ENCODE measurements at places on chromosomes 5 and 9.

GRCh38 chr5:154728939-154729588 is 26.1 kb upstream of the LARP1 start:
- DNase-seq, result no peak

DNA sequence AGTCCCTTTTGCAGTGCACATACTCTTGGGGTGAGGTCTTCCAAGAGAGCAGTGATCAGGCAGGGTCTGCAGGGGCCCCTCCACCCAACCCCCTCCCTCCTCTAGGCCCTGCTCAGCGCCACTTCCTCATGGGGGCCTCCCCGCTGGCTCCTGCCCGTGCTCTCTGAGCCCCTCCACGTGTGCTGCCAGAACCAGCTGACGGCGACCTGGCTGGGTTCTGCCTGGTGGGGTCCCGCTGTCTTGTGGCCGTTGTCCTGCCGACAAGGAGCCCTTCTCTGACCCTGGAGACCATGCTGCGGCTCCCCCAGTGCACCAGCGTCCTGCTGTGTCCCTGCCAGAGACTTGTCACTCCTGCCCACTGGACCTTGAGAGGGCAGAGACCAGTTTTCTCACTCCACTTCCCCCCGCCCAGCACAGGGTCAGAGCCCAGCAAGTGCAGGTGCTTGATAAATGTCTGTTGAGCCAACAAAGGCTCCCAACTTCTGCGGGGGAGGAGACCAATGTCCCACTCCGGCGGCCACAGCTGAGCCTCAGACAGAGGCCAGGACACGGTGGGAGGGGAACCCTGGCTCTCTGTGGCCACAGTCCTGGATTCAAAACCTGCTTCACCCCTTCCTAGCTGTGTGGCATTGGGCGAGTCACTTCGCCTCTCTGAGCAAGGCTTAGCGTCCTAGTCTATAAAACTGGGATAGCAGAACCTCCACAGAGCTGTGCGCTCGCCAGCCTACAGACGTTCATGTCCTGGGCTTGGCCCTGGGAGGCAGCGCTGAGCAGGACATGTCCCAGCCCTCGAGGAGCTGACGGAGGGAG is 24.8 kb downstream of the SARDH start:
- no peak for DNase-seq

GRCh38 chr9:130433947-130434262 is 10.9 kb upstream of the ASS1 start:
- no peak for DNase-seq

- no peak for DNase-seq
These were observed 245.4 kb downstream of the RAB3C start for GRCh38 chr5:58828258-58828657.

- no peak for DNase-seq
These were observed 21.9 kb downstream of the ARHGEF37 start for GRCh38 chr5:149603210-149603609.

GRCh38 chr5:35146406-35146805 is 83.9 kb downstream of the PRLR start:
- no peak for DNase-seq

DNA sequence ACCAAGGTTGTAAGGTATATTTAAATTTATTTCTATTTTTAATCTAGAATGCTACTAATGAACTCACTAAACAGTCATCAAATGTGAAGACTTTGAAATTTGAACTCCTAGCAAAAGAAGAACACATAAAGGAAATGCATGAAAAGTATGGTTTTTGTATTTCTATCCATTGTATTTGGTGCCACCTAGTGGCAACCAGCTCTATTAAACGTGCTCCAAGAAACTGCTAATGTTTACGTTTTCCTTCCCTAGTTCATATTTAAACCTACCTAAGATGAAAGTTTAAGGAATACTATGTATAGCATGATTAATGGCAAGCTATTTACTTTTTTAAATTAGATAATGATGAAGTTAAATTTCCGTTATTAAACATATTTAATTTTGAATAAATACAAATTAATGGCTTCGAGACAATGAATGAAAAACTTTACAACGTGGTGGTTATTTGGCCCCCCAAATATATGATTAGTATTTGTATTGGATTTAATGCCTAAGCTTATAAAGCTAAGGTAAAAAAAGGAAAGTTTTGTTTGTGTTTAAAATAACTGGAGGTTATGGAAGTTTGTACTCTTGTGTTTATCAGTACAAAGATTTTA is 115.9 kb upstream of the SH3GL2 start:
- no peak for DNase-seq

DNA sequence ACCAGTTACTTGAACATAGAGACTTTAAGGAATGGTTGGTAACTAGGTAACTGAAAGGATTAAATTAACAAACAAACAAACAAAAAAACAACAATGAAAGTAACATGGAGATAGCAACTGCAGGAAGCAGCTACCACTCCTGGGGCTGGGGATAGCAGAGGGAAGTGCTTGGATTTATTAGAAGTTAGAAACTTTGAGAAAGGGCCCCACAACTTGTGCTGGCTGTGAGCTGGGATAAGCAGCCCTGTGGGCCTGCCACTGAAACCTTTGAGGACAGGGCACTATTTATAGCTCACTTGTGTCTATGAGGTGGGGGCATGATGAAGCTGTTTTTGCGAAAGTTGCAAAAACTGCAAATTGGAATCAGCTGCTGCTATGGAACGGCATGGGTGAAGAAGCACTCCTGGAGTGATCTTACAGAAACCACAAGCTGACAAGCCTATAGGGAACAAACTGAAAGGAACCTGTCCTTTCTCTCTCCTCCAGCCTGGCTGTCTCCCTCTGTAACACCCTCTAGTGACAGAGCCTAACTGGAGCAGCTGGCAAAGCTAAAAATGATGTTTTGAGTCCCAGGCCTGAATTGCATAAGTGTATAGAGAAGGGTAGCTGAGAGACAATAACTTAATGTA is 91.4 kb upstream of the RANBP6 start:
- DNase-seq, result no peak

GRCh38 chr9:133135146-133135745 is 14.2 kb upstream of the RALGDS start:
- DNase-seq, result no peak

DNA sequence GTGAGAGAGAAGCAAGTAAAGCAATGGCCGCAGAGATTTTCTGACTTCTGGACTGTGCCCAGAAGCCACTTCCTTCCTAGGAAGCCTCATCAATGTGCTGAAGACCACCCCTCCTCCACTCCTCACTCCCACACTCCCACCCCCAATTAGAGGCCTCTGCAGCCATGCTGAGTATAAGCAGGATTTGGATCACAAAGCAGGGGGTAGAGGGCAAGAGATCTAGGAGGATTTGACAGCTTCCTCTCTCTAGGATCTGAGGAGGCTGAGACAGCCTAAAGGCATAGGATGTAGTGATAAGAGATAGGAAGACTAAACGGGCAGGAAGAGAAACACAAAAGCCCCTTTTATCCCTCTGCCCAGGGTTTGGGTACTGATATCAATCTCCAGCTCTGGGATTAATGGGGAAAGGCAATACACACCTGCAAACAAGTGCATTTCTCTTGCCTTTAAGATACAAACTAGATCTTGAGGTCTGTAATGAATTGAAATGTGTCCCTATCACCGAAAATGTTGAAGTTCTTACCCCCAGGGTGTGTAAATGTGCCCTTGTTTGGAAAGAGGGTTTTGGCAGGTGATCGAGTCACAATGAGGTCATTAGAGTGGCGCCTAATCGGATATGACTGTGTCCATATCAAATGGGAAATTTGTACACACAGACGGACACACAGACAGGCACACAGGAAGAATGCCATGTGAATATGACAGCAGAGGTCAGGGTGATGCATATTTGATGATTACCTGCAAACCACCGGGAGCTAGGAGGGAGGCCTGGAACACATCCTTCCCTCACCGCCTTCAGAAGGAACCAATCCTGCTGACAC is 28.5 kb downstream of the KCNV2 start:
- no peak for DNase-seq

- no peak for DNase-seq
These were observed 16.4 kb downstream of the ADAMTS16 start for GRCh38 chr5:5156471-5157082.

DNA sequence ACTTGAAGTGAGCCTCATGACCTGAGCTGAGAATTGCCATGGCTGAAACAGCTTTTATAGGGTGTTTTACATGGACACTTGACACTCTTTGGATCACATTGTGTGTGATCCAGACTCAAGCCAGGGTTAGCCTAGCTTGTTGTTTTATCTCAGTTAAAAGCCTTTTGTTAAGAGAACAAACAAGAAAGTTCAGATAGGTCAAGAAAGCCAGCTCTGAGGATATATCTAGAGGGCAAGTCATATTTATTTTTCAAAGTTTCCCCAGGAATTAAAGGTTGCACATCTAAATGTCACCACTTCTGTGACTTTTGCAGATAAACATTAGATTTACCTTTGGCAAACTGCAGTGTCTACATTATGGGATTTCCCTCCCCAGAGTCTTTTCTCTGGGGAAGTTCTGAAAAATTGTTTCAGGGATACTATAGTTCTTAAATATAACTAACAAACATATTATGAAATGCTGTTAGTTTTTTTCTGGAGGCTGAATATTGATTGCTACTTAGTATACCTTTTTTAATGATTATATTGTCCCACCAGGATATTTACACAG is 134.5 kb downstream of the C9orf152 start:
- no peak for DNase-seq

GRCh38 chr5:156715287-156715686 is 134.8 kb upstream of the PPP1R2B start:
- DNase-seq, result no peak

- no peak for DNase-seq
These were observed 42.5 kb downstream of the ITGA2 start for GRCh38 chr5:53031695-53032096.

GRCh38 chr5:174608631-174609097 is 115.7 kb upstream of the MSX2 start:
- DNase-seq, result no peak

GRCh38 chr5:169670769-169671525 is 33.9 kb downstream of the DOCK2 start:
- DNase-seq, result no peak

DNA sequence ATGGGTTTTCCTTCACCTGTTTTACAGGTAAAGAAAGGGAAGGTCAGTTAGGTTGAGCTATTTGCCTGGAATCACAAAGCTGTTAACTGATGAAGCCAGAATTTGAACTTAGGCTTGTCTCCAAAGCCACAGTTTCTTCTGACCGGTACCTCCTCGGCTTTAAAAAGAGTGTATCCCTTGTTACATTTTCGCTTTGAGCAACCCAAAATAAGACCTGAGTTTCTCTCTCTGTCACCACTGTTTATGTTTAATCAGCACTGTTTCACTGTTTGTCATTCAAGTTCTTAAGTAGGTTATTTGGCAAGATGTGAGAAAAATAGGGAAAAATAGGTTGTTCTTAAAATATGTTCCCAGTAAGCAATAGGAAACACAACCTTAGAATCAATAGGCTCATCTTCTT is 84.6 kb downstream of the VCAN start:
- no peak for DNase-seq

DNA sequence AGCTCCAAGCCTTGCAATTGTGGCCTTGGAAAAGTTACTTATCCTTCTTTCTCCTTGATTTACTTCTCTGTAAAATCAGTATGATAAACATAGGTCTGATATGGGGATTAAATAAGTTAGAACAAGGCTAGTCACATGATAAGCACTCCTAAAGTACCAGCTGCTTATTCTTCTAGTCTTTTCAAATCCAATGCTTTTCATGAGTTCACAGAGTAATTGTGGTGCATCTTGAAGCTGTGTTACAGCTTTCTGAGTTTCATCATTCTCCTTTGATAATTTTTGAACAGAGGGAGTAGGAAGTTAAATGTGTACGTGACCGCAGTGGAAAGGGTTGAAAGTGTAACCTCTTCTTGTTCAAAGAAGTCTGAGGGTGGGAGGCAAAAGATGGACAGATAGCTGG is 38.8 kb upstream of the CCDC112 start:
- DNase-seq, result no peak

GRCh38 chr5:113163328-113163727 is 186.7 kb downstream of the DCP2 start:
- no peak for DNase-seq

DNA sequence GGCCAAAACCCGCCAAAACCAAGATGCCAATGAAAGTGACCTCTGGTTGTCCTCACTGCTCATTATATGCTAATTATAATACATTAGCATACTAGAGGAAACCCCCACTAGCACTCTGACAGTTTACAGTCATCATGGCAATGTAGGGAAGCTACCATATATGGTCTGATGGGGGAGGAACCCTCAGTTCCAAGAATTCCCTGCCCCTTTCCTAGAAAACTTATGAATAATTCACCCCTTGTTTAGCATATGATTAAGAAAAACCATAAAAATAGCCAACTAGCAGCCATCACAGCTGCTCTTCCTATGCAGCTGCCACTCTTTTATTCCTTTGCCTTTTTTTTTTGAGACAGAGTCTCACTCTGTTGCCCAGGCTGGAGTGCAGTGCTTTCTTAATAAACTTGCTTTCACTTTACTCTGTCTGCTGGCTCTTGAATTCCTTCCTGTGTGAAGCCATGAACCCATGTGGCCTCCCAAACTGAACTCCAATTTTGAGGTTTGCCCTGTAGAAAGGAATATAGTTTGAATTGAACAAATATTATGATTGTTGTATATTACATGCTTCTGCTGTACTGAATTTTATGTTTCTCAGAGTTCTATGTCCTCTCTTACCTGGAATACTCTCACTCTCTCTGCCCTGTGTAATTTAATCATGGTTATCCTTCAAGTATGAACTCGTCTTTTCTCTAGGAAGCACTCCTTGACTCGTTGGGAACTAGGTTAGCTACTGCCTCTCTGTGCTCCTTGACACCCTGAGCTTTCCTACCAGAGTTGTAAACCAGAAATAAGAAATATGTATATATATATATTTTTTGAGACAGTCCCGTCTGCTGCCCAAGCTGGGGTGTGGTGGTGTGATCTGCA is 59.8 kb downstream of the KIAA1958 start:
- no peak for DNase-seq

GRCh38 chr9:20095430-20096092 is 306.7 kb upstream of the SLC24A2 start:
- no peak for DNase-seq

DNA sequence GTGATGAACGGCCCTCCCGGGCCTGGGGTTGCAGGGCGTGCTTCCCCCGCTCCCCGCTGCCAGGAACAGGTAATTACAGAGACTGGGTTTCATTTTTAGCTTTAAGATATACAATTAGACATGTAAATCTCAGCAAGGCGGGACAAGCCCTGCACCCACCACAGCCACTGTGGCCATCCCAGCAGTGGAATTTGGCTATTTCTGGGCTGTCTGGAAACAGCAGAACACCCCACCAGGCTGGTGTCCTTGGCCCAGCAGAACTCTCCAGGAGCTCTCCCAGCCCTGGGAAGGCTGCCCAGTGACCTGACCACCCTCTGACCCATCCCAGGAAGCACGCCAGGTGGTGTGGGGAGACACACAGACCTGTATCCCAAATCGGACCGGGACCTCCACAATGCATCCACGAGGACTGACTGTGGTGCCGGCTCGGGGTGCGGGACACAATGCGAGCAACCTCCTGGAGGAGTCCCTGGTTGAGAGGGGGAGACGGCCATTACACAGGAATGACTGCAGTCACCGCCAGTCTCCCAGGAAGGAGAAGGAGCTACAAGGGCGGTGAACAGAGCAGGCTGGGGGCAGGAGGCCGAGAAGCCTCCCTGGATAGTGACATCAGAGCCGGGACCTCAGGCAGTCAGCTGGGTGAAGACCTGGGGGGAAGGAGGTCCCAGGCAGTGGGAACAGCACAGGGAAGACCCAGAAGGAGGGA is 17.3 kb downstream of the EEIG1 start:
- no peak for DNase-seq

GRCh38 chr5:7039074-7039473 is 325.8 kb downstream of the TENT4A start:
- DNase-seq, result no peak
